ENCODE measurements at places on chromosomes 4 and X.

DNA sequence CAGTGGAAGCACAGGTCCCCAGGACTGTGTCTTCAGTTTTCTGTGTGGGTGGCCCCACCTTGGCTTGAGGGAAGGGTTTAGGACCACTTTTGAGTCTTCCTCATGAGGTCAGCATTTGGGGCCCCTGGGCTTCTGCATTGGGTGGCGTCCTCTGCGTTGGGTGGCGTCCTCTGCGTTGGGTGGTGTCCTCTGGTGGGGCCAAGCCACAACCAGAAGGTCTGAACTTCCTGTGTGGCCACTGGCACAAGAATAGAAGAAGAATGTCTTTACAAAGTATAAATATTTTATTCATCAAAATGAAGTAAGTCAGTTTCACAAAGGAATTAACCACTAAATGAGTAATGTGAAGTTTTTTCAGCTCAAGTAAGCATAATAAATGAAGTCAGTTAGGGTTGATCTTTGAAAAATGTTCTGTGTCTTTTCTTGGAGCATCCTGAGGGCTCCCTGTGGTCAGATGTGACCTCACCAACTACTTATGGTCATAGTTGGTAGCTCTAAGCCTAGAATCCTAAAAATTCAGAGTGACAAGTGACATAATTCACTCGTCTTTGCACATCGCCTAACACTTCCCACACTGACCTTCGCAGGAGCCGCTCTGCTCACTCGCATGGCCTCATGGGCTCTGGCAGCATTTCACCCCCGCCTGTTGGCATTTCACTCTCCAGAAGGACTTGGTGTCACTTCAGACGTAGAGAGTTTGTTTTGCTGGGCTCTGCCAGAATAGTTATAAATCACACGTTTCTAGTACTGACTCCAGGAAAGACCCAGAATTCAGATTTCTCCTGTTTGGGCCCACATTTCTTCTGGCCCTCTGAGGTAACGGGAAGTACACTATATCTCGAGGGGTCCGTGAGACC is 39.0 kb upstream of the HGFAC start:
- no peak for DNase-seq

DNA sequence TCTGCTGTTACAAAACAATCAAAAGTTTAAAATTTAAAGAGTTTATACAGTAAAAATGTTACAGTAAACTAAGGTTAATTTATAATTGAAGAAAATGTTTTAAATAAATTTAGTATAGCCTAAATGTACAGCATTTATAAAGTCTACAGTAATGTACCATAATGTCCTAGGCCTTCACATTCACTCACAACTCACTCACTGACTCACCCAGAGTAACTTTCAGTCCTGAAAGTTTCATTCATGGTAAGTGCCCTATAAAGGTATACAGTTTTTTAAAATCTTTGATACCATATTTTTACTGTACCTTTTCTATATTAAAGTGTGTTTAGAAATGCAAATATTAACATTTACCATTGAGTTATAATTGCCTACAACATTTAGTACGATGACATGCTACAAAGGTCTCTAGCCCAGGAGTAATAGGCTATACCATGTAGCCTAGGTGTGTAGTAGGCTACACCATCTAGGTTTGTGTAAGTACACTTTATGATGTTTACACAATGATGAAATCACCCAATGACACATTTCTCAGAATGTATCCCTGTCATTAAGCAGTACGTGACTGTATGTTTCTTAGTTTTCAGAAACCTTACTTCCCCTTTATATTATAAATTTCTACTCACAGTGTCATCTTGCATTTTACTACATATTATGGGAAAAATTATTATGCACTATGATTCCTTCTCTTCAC is 320.8 kb downstream of the ADAM29 start:
- no peak for DNase-seq

DNA sequence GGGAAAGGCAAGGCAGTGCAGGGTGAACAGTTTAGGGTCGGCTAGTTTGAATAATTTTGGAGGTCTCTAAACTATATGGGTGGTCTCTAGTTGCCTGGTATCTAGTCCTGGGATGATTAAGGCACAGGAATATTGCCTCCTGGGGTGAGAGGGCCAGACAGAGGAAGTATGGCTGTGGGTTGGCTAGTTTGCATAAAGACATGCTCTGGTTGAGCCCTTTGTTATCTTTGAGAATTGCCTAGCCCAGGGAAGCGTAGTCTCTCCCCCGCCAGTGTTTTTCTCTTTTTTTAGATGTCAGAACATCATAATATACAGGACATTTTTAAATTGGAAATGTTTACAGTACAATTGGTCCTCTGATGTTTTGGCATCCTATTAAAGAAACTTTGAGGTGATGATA is 163.5 kb downstream of the PWWP3B start:
- DNase-seq: no peak

DNA sequence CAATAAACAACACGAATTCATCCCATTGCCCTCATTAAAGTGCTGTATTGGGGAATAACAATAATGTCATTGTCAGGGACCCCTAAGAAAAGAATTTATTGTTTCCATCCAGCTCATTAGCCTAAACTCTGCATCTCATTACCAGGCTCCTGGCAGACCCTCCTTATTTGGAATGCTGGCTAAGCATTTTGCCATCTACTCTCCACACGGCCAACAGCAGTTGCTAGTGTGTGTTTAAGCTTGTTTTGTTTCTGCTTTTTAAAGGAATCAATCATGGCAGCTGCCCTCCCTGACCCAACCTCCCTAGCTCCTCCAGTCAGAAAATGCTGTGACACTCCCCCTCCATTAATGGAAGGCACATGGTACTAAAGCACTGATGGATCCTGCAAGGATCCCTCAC is 43.5 kb downstream of the GATB start:
- DNase-seq: no peak

- no peak for DNase-seq
Measured at GRCh38 chrX:1124531-1124930, 87.9 kb downstream of the CRLF2 start.

DNA sequence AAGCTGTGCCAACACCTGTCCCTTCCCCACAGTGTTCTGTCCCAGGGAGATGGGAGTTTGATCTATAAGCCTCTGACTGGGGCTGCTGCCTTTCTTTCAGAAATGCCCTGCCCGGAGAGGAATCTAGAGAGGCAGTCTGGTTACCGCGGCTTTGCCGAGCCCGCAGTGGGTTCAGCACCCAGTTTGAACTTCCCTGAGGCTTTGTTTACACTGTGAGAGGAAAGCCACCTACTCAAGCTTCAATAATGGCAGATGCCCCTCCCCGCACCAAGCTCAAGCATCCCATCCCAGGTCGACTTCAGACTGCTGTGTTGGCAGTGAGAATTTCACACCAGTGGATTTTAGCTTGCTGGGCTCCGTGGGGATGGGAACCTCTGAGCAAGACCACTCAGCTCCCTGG is 33.3 kb upstream of the ARSJ start:
- DNase-seq: no peak

GRCh38 chr4:79958466-79959264 is 114.4 kb downstream of the ANTXR2 start:
- no peak for DNase-seq

- no peak for DNase-seq
Measured at GRCh38 chr4:184012937-184013336, 107.8 kb downstream of the STOX2 start.

GRCh38 chrX:47197526-47197925 is 3.9 kb downstream of the UBA1 start:
- no peak for DNase-seq

DNA sequence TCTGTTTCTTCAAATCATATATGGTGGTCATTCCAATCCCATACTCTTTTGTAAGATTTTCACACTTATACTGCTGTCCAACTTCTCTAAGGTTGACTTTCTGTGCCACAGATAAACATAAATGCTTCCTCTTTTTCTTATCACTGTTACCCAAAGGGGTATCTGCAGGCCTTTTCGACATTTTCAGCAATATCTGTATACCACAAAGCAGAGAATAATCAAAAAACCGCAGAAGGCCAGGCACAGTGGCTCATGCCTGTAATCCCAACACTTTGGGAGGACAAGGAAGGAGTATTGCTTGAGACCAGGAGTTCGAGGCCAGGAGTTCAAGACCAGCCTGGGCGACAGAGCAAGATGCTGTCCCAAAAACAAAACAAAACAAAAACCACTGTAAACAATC is 3.1 kb upstream of the RFC1 start:
- DNase-seq: no peak

GRCh38 chrX:37958525-37959211 is 47.7 kb upstream of the SYTL5 start:
- no peak for DNase-seq

- DNase-seq: no peak
Measured at GRCh38 chr4:8121292-8122015, 37.2 kb downstream of the ABLIM2 start.

DNA sequence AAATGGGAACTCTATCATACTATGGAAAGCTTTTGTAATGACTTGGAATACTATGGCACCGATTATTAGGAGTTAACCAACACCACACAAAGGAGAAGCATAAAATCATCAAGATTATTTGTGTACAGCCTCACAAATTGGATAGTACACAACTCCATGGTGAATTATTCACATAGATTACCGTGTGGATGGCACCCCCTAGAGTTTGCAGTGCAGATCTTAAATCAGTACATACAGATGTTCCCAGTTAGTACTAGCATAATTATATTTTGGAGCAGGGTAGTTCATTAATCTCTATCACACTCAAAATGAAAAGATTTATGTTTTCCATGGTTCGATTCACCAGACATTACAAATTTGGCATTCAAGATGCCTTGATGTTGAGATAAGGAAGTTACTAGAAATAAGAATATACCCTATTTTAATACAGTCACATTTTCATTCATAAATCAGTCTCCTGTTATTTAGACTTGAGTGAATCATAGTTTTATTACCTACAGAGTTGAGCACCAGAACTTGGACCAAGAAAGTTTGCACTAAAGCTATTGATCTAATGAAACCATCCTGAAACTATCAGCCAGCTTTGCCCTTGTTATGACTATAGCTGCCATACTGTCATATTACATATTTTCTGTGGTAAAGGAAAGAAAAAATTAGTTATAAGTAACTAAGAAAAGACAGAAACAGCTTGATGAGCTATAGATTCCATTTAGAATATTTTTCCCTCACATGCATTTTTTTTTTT is 531.8 kb downstream of the GLUD2 start:
- no peak for DNase-seq

- no peak for DNase-seq
Measured at GRCh38 chr4:32684160-32684559, 1964.0 kb downstream of the PCDH7 start.

DNA sequence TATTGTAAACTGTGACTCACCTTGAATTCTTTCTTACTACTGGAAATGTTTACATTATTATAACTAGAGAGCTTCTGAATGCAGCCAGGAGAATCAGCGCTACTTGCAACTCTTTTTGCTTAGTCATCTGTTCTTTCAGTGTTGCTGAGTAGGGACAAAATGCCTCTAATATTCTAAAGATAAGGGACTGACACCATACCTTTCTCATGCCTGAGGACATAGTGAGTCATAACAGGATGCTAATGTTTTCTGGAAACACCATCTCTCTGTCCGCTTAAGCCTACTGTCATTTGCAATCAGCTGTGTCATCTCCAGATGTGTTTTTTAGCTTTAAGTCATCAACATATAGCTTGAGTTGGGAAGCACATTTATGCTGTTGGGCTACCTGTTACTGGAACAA is 108.3 kb downstream of the QRFPR start:
- DNase-seq: no peak

DNA sequence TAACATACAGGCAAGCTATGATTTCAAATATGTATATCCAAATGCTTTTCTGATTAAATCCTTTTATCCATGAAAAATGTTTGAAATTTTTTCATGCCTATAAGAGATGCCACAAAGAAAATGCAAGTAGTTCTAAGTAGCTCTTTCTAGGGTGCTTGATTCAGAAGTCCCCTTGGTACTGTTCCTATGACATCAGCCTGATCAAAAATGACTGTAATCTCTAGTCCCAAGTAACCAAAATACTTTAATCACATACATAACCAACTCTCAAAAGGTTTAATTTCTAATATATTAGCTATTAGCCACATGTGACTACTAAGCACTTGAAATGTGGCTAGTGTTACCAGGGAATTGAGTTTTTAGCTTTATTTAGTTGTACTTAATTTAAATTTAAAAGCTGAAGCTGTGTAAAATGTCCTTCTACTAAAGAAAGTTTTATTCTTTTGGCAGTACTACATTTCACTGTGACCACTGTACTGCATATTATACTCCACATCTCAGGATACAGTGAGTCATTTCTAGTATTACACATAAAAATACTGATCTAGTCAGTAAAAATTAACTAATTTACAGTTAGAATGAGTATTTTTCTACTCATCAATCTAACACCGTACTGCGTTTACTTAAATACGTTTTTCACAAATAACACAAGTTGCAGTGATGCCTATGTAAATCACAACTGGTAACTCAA is 33.9 kb downstream of the FBXW7 start:
- DNase-seq: no peak

DNA sequence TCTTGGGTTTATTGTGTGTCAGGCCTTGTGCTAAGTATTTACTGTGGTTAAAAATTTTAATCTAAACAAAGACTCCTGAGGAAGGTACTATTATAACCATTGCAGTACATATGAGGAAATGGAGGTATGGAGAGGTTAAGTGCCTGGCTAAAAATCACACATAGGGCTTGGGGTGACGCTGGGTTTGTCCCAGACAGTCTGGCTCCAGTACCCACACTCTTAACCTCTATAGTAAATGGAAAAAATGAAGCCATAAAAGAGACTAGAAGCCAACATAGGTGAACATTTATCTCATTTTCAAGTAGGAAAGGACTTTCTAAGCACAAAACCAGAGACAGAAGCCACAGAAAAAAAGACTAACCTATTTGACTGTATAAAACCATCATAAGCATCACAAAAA is 1.9 kb downstream of the FOXP3 start:
- no peak for DNase-seq

DNA sequence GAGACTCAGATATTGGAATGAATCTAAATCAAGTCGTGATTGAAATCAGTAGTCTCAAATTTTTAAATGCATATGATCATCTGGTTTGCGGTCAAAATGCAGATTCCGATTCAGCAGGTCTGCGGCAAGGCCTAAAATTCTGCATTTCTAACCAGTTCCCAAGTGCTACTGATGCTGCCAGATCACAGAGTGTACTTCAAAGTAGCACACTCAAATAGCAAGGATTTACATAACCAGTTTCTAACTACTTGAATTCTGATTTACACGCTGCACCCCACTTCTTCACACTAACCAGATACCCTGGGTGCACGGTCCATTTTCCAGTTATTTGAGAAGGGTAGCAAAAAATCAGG is 752 bp downstream of the MBTPS2 start:
- no peak for DNase-seq

DNA sequence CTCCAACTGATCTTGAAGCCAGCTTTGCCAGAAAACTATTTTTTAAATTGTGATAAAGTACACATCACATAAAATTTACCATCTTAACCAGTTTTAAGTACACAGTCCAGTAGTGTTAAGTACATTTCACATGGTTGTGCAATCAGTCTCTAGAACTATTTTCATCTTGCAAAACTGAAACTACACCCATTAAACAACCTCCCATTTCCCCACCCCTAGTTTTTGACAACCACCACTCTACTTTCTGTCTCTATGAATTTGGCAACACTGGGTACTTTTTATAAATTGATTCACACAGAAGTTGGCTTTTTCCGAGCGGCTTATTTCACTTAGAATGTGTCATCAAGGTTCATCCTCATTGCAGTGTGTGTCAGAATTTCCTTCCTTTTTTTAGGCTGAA is 31.0 kb downstream of the TRPC5 start:
- no peak for DNase-seq
